ENCODE measurements at places on chromosomes 6 and 20. TPM values are rescaled to one million over a fixed set of nuclear protein-coding genes. Genes with fewer than 3 reads are reported as not detected.

RAB32 gene
- total RNA-seq, result 26.8 TPM

- no peak for DNase-seq
Observed at GRCh38 chr20:63659370-63659769, 1.3 kb downstream of the RTEL1 start.

DNA sequence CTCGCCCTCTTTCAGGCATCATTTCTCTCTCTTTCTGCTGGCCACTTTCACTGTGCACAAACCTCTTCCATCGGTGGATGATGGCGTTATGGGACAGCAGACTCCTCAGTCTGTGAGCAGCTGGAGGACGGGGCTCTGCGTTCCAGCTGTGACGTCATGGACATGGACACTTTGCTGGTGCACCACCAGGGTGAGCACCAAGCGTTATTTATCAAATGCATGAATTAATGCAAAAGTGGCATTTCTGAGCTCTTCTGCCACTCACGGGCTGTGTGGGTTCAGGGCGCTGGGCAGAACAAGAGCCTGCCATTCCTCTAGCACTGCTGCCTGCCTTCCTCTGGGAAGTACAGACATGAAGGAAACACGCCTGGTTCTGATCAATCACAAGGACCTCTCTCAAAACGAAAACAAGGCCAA lies 82.9 kb upstream of the MPC1 start:
- no peak for DNase-seq

ULBP2 gene
- not detected for total RNA-seq

DNA sequence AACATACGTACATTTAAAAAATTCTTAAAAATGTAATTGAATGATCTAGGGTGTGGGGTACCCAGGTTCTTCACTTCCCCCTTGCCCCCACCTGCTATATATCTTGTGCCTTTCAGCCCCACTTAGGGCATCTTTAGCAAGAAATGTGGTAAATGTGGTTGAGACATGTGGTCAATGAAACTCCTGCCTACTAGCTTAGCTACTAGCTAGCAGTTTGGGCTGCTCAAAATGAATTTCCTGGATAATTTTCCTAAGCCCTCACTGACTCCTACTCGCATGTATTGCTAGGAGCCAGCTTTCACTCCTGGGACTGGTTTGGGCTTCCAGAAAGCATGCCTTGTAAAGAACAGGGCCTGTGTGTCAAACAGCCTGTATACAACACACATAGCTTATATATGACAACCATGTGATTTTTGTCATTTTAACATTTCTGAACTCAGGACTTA lies 257.3 kb downstream of the ATXN1 start:
- DNase-seq, result no peak

- DNase-seq, result peak; percentile 85
Observed at GRCh38 chr6:110039981-110040383, 61.9 kb downstream of the GPR6 start.

DNA sequence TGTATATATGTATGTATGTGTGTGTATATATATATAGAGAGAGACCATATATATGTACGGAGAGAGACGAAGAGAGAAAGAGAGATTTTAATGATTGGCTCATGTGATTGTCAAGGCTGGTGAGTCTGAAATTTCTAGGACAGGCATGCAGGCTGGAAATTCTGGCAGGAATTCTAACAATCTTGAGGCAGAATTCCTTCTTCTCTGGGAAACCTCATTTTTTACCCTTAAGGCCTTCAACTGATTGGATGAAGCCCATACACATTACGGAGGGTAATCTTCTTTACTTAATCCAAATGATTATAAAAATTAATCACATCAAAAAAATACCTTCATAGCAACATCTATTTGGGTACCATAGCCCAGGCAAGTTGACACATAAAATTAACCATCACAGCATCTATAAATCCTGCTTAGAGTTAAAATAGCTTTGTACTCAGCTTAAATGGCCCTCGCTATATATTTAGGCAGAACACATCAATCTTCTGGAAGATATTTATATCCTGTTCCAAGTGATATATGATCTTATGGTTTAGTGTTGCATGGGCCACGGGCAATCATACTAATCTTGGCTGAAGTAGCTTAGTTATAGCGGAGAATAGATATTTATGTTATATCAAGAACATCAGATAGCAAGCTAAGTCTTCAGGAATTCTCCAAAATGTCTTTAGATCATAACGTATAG lies 36.6 kb downstream of the ABRACL start:
- DNase-seq, result no peak

- DNase-seq, result no peak
Observed at GRCh38 chr6:13511913-13512717, 24.7 kb upstream of the GFOD1 start.

SASH1 gene
- total RNA-seq, result 86.4 TPM

CFAP61 gene
- 1.5 TPM for total RNA-seq

DNA sequence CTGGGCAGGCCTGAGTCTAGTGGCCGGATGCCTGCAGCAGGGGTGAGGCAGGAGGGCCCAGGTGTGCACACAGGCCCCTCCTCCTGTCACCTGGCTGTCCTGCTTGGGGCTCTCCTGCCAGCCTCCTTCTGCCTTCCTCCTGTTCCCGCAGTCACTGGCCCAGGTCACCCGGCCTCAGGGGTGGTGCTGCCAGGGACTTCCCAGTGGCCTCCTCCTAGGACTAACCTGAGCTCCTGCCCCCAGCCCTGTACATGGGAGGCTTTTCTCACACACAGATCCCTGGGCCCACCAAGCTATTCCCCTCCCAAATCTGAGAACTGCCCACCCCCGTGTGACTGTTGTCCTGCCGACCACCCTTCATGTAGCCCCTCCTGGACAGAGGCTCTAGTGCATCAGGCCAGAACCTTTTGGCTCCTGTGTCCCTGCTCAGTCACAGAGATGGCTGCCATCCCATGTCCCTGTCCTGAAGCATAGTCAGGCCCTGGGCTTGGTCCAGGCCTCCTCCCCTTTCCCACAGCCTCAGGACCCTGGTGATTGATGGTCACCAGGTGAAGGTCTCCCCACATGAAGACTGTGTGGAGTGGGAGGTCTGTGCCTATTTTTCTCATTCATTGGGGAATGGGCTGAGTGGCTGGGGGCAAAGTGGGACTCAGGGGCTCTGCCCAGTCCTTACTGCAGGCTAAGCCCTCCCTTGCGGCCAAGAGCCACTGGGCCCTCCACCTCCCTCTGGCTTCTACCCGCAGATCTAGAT lies 1.1 kb upstream of the ULBP1 start:
- peak; percentile 60 for DNase-seq

- DNase-seq, result no peak
Observed at GRCh38 chr20:54350415-54350814, 125.0 kb upstream of the DOK5 start.

GRCh38 chr6:113076116-113076515 lies 729.0 kb downstream of the RFPL4B start:
- no peak for DNase-seq

- DNase-seq, result no peak
Observed at GRCh38 chr20:53453076-53453475, 140.6 kb downstream of the ZNF217 start.

KIFC1 gene
- total RNA-seq, result 27.5 TPM

MCCD1 gene
- total RNA-seq, result not detected

B3GALT4 gene
- total RNA-seq, result 14.0 TPM

DNA sequence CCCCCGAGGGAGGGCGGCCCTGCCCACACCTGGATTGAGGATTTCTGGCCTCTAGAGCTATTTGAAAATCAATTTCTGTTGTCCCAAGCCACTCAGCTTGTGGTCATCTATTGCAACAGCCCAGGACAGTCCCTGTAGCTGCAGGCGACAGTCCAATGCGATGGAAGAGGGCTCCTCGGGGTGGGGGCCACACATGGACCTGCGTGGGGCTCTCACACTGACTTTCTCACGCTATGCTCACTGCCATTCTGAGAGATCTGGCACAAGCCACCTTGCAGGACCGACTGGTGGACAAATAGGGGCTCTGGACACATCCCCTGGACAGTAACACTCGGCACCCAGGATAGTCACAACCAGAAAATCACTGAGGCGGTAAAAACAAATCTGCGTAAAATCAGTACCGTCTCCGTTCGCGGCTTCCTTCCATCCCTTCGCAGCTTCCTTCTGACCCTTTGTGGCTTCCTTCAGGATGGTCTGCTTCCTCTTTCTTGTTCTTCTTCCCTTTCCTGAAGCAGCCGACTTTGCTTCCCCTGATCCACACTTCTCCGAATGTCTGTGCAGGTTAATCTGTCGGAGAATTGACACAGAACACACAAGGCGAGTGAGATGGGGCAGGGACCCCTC lies 21.8 kb downstream of the CTCFL start:
- no peak for DNase-seq

DNA sequence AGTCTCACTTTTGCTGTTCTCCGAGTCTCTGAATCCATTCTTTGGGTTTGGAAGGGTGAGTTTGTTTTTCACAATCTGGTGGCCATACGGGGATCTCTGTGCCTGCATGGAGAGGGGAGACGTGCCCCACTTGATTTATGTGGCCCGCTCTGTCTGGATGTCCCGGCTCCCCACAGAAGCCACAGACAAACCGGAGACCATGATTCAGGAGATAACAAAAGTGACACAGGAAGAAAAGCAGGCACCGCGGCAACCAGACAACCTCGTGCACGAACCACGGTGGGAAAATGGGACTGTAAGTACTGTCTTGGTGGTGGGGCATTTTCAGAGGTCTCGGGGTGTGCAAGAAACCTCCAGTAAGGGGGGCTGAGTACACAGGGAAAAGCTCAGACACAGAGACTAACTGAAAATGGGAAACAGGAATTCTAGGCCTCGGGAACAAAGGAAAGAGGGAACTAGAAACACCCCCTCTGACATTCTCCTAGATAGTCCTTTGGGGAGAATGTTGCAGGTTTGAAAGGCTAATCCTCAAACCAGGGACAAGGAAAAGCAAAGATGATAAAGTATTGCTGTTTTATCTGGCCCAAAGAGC lies 22.1 kb upstream of the ZNF318 start:
- no peak for DNase-seq

Measured in vagina (tissue), 2 donors.